ENCODE measurements at places on chromosomes 3 and 15.

GRCh38 chr15:89514596-89515406 is 18.4 kb upstream of the RHCG start:
- ATAC-seq: peak; percentile 95

- ATAC-seq: no peak
Measured at GRCh38 chr3:110686701-110687100, 384.9 kb upstream of the NECTIN3 start.

GRCh38 chr3:35064761-35065160 is 574.6 kb upstream of the ARPP21 start:
- ATAC-seq: no peak

DNA sequence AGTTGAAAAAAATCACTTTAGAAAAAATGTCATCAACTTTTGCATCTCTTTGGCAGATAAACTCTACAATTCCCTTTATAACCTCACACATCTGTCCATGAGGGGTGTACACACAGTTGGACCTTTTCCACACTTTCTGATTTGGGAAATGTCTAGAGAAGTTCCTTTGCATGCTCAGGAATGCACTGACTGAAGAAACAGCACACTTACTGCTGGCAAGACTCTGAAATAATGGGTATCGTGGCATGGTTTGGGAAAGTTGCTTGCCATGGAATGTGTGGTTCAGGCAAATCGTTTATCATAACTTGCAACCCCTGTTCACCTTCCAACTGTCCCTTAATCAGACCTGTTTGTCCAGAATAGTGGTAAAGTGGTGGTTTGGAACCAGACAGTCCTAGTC is 135.3 kb upstream of the TGFBR2 start:
- ATAC-seq: no peak

- no peak for ATAC-seq
Measured at GRCh38 chr3:194890091-194890490, 204.4 kb downstream of the FAM43A start.
